Stimulated activated CD4-positive, alpha-beta T cell treated with anti-CD3 and anti-CD28 coated beads, Interleukin-15, amount 100 ng/mL, for 48 hours (primary cell): ENCODE measurements at places on chromosomes 13 and 19.

DNA sequence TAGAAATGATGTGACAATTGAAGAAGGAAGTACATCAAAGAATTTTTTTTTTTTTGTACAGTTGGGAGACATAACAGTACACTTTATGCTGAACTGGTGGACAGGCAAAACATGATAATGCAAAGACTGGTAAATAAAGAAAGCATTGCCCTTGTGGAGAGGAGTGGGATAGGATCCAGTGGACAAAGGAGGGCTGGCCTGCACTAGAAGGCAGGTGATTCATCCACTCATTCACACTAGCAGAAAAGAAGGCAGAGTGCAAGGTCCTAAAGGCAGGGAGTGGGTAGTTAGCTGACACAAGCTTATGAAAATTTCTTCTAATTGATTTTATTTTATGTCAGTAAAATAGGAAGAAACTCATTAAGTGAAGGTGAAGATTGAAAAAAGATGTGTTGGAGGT lies 17.6 kb upstream of the NALCN start:
- DNase-seq = no peak

GRCh38 chr13:26474286-26474685 lies 83.2 kb upstream of the WASF3 start:
- DNase-seq = no peak

DNA sequence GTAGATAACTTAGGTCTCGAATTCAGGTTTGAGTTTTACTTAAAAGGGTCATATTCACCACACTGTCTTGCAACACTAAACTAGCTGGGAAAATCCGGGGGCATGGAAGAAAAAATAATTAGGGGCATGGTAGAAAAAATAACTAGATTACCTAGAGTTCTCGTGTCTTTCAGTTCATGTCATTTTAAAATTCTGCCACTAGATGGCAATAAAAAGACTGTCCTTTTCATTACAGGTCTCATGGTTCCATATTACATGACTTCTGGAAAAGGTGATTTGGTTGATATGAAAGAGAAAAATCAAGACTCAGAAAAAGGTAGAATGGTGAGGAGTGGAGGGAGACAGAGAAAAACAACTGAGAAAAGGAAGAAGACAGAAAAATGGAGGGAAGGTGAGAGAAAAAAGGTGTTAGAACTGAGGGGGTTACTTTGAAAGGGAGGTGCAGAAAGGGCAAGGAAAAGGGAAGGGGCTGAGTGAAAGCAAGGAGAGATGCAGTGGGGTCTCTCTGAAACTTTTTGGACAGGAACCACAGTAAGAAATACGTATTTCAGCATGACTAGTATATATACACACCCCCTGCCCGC lies 299.0 kb downstream of the KLF12 start:
- no peak for DNase-seq

DNA sequence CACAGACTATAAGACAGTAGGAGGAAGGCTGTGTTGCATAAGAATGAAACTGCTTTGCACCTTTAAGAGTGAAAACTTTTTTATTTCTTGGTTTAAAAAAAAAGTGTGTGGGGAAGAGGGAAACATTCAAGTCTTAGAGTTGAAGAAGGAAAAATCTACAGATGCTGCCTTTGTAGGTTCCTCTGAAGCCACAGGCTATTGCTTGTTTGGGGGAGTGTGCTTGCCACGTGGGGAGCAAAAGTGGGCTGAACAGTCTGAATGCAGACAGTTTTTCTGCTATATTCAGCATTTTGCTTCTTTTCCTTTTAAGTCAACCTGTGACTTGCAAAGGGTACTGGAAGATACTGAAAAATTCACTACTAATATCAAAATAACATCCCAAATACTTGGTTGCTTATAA lies 36.9 kb downstream of the EFNB2 start:
- no peak for DNase-seq

DNA sequence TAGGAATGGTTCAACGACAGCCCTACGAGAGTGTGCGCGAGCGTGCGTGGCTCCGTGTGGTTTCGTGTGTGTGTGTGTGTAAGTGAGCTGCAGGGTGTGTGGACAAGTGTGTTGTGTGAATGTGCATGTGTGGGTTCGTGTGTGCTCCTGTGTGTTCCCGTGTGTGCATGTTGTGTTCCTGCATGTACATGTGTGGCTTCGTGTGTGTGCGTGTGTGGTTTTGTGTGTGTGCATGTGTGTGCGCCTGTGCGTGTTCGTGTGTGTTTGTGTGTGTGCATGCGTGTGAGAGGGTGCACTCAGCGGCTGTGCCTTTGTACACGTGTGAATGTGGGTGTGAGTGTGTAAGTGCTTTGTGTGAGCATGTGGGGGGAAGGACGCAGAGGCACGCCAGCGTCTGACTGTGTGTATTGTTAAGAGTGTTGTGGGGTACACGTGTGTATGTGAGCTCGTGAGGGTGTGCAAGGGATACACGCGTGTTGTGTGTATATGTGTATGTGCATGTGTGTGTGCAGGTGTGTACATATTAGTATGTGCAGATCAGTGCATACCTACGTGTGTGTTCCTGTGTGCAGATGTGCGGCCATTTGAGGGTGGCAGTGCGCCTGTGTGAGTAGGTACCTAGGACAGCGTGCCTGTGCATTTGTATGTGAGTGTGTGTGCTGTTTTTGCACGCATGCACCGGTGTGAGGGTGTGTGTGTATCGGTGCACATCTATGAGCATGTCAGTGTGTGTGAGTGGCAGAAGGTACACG lies 24.3 kb upstream of the ONECUT3 start:
- DNase-seq = no peak

DNA sequence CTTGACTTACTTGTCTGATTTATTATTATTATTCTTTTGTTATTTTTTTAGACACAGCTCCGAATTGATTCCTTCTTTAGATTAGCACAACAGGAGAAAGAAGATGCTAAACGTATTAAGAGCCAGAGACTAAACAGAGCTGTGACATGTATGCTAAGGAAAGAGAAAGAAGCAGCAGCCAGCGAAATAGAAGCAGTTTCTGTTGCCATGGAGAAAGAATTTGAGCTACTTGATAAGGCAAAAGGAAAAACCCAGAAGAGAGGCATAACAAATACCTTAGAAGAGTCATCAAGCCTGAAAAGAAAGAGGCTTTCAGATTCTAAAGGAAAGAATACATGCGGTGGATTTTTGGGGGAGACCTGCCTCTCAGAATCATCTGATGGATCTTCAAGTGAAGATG lies 29.4 kb downstream of the ERCC5 start:
- DNase-seq = no peak

GRCh38 chr13:97434397-97435201 lies 630 bp downstream of the RAP2A start:
- DNase-seq = peak; percentile 10

GRCh38 chr13:112871742-112872141 lies 97.3 kb upstream of the MCF2L start:
- DNase-seq = no peak

GRCh38 chr13:106493533-106494220 lies 41.8 kb downstream of the EFNB2 start:
- DNase-seq = no peak

- no peak for DNase-seq
Measured at GRCh38 chr13:20305587-20305986, 73.5 kb upstream of the GJB6 start.

- DNase-seq = peak; percentile 59
Measured at GRCh38 chr19:3556978-3557460, 367 bp downstream of the MFSD12 start.
